ENCODE measurements at places on chromosomes 6 and 20.

GRCh38 chr6:151073146-151073545, 166.6 kb upstream of the AKAP12 start:
- DNase-seq, result no peak

DNA sequence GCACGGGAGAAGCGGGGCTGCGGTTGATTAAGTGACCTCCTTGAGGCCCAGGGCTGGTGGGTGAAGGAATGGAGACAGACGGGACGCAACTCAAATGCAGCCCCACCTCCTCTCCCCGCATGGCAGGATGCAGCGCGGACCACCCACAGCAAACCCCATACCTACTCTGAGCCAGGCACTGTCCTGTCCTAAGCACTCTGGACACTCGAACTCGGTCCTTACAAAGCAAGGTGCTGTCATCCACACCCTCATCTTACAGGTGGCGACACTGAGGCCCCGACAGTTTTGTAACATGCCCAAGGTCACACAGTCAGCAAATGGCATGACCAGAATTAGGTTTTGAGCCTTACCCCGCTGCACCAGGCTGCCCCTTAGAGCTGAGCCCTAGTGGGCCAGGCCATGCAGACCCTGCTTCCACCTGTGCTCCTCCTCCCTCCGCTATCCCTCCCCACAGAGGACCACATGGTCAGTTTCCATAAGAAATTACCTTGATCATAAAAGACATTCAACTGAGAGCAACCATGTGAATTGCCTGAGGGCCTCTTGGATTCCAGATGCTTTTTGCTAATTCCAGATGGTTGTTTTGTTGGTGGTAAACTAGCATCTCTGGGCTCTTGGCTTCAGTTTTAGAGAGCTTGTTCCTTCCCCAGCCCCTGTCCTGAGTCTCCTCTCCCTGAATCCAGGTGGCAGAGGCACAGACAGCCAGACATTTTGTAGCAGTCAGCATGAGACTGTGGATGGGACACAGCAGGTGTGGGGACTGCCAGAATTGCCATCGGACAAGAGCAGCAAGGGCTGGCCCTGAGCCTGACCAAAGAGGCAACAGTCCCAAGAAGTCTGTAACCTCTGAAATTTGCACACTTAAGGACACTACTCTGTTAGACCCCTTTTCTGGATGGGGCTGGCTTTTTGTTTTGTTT, 171.9 kb upstream of the PMEPA1 start:
- no peak for DNase-seq

DNA sequence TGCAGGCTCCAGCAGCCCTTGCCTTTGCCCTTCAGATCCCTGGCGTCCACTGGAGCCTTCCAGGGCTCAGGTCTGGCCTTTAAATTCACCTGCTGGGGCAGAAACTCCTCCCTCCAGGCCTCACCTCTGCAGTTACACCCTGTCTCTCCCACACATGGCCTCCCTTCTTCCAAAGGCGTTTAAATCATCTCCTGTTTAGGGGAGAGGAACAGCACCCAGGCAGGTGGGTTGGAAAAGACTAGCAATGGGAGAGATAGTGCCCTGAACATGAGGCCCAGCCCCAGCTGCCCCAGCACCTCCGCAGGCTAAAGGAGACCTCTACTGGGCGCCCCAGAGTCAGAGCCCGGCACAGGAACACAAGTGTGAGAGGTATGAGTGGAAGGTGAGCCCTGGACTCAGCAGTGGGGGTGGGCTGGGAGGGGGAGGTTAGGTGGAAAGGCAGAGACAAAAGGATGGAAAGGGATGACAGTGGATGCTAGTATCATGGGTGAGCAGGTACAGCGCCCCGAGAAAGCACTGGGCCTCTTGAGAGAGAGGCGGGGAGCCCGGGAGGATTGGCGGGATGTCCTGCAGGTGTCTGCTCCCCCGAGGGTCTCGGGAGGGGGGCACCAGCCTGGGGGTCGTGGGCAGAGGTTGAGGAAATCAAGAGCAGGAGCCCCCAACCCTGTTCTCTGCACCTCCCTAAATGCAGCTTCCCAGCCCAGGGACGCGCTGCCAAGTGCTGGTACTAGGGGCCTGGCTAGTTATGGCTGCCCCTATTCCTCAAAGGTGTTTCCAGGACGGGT, at the start of gene CST9:
CST9 (minus strand) TSS at position 51 of the 785 bp plus-strand sequence. CDS start 53 bp downstream, outside the sequence.
- no peak for DNase-seq

DNA sequence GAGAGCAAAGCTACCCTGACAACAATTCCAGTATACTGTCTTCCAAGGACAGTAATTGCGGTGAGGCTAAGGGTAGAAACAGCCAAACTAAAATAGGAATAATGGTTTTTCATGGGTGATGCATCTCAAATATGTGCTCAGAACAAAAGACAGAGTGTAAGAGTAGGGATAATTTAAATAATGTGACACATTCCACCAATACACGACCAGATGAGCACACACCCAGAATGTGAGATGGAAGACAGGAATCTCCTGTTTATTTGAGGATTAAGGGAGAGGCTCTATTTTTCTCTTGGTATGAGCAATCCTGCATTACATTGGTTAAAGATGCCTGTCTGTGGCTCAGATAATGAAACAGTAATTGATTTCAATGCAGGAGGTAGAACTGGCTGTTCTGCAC, 292.9 kb upstream of the ZFP64 start:
- DNase-seq, result no peak

DNA sequence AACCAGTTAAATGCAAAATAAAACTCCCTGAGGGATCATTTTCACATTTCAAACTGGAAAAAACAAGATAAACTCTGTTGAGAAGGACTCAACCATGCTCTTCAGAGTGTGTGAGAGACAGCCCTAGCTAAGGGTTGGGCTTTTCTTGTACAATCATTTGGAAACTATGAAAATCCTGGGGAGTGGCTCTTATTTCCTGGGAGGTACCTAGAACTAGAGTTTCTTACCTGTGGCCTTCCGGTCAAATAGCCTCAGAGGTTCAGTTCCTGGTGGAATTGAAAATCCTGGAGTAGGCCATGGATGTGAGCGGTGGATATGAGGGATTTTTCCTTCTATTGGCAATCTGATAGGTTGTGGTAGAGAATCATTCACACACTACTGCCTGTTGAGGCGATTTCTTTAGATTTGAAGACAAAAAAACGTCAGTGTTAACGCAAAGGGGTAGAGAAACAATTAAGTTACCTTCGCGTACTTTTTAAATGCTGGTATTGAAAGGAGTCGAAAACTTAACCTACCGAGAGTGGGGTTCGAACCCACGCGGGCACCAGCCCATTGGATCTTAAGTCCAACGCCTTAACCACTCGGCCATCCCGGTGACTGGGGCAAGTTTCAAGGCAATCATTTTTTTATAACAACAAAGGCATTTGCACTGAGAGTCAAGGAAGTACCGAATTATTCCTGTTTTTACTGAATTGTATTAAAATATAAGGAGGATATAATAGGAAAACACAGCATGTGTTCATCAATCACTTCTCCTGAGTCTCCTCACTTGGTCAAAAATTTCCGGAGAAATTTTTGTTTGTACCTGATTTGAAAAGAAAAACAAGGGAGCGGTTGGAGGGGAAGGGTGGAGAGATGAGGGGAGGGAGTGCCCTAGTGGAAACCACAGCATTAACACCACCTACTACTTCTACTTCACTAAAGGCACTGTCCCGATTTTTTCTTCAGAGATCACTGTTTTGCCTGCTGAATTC, 191.3 kb downstream of the OR2B2 start:
- no peak for DNase-seq

GRCh38 chr6:135820340-135820739, 31.2 kb upstream of the PDE7B start:
- DNase-seq, result no peak

Data from brain pericyte (primary cell).